LoVo (cell line): ENCODE measurements at places on chromosomes 12 and 14.

DNA sequence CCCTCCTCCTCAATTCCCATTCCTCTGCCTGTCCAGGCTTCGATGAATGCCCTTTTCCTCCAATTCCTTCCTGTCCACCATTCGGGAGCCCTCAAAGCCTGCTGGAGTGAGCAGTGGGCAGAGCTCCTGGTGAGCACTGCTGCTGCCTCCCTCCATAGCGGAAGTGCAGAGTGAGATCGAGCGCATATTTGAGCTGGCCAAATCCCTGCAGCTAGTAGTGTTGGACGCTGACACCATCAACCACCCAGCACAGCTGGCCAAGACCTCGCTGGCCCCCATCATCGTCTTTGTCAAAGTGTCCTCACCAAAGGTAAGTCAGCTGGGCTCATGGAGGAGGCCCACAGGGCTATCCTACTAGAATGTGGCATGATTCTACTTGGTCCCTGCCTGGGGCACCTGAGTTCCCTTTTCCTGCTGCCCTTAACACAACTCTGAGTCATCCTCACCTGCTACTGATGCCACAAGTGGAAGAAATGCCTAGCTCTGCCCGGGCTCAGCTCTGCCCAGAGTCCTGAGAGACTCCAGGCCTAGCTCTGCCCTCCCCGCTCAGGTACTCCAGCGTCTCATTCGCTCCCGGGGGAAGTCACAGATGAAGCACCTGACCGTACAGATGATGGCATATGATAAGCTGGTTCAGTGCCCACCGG is 8.0 kb downstream of the CACNB3 start:
- DNase-seq = no peak

DNA sequence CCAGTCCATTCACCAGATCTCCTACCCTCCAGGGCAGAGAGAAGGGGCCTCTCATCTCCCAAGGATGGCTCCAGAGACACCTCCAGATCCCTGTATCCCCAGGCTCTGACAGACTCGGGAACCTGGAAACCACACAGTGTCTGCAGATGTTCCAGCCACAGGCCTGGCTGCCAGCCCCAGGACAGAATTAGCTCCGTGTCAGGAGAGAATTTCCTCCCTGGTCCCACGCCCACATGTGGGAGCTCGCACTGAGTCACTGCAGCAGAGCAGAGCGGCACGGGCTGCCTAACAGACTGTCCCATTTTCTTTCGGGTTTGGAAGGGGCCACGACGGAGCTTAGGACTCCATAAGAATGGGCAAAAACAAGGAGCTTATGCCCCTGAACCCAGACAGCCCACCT is 33.6 kb downstream of the CMKLR1 start:
- DNase-seq = peak; percentile 21

DNA sequence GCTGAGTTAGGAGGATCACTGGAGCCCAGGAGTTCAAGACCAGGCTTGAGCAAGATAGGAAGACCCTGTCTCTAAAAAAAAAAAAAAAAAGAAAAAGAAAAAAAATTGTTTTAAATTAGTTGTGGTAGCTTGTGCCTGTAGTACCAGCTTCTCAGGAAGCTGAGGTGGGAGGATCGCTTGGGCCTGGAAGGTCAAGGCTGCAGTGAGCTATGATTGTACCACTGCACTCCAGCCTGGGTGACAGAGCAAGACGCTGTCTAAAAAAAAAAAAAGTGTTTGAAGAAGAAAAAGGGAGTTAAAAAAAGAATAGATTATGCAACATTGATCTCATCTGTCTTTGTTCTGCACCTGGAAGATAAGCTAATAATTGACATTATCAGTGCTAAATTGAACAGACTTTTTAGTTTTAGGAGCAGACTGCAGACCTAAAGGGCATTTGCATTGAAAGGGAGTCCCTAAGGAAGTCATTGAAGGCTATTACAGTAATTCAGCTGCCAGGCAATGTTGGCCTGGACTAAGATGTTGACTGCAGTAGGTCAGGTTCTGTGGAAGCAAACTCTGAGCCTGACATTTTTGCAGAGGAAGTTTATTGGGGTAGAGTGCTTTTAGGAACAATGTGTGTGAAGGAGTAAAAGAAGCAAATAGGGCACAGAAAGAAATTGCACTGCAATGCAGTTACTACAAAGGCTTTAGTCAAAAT is 215.8 kb downstream of the PCNX1 start:
- no peak for DNase-seq

DNA sequence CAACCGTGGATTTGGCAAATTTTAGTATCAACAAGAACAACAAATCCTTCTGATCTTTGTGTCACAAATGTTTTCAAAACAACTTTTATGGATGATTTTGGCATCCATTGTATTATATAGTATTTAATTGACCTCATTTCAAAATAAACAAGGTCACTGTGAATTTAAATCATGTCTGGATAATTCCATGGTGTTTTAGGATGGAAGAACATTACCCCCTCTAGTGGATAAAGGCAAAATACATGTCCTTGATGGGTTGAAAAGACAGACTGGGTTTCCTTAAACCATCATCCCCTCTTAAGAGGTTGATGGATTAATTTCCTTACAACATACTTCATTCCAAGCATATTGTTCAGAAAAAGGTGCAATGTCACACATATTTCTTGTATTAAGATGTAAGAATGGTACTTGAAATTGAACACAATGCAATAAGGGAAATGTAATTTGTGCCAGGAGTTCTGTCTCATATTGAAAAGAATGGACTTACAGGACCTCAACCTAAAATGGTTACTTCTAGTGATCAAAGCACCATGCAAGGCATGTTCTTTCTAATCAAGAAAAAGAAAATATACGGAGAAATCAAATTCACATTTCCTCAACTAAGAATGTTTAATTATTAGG is 352.0 kb downstream of the BCAT1 start:
- DNase-seq = peak; percentile 45

GRCh38 chr12:92938638-92939037 is 9.5 kb upstream of the EEA1 start:
- no peak for DNase-seq

DNA sequence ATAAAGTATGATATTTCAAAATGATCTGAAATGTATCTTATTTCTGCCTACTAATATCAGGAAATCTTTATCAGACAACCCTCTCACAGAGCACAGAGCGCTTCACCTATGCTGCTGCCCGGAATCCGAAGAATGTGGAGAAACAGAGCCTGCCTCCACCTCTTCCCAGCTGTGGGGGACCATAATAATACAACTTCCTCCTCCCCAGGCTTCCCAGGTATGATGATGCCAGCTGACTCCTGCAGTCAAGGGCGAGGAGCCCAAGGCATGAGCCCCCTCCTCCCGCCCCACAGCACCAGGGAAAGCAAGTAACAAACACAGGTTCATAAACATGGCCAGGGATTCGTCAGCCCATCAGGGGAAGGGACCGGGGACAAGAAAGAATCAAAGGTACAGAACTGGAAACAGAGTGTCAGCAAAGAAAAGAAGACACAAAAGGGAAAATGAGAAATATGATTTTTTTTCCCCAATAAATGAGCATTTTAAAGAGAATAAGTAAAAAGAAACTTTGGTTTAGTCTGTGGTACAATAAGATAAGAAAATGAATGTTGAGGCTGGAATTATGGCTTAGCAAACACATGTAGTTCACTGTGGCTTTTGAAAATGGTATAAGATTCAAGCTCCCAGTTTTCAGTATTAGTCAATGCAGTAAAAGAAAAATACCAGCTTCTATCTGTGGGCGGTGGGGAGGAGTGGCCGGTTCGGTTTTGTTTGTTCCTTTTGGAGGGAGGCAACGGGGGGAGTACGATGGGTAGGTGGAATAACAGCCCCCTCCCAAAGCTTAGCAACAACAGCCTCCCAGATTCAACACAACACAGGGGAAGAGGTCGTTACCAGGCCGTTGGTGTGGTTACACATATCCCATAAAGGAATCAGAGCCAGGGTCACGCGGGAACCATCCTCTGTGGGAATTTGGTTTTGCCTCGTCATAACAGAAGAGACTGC is 68.3 kb downstream of the SETD3 start:
- DNase-seq = no peak
